ENCODE measurements at places on chromosomes 4 and X.

DNA sequence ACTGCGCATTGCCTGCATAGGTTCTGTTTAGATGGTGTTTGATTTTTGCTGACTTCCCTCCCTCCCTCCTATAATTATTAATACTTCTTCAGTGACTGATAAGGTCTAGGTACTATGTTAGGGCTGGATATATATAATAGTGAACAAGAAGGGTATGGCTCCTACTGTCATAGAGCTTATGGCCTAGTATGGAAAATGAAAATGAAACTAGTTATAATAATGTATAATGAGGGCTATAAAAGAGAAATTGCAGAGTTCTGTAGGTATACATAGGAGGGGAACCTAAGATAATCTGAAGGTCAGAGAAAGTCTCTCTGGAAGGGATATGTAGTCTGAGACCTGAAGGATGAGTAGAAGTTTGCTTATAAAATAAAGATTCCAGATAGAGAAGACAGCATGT, 102.1 kb downstream of the DCK start:
- no peak for DNase-seq

DNA sequence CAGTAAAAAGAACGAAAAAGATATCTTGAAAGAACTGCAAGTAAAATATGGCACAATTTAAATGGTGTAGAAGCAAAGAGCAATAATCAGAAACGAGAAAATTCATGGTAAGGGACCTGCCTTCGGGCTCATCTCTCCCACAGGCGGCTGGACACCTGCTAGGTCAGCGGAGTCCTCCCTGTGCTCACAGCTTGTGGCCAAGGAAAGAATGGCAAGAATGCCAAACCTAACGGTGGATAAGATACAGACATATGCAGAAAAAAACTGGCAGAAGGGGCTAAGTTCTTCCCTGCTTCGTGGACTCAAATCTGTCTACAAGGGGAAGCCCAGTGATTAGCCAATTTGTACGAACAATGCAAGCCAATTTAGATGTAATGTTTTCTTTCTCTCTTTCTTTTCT, 152.1 kb upstream of the VCX start:
- no peak for DNase-seq

- DNase-seq: no peak
Measured at GRCh38 chr4:27711041-27711440, 850.4 kb downstream of the STIM2 start.

DNA sequence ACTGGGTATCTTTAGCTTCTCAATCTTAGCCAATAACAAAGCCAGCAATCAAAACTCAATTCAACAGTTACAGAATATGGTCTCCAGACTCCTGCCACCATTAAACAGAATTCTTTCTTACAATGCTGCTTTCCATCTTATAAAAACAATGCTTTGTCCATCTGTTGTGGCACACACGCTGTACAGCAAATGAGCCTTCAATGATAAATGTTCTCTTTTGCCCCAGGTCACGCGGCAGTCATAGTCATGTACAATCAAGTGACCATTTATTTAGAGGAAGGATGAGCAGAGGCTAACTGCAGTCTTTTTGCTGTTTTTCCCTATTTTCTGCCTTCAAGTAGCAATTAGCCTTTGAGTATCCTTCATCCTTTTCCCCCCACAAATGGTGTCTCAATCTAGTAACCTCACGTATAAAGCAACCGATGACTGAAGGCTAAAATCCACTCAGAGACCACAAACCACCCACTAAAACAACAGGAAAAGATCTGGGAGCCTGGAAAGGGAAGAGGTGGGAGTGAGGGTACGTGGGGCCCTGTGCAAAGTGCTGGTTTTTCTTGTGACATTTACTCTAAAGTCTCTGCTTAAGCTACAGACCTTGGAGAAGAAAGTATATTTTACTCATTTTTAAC, 24.4 kb downstream of the TRIM2 start:
- no peak for DNase-seq

- no peak for DNase-seq
Measured at GRCh38 chr4:95833711-95834194, 6.1 kb upstream of the PDHA2 start.

GRCh38 chr4:150773729-150774449, 191.9 kb downstream of the MAB21L2 start:
- no peak for DNase-seq

- DNase-seq: no peak
Measured at GRCh38 chr4:180668732-180669131, 1574.5 kb upstream of the TENM3 start.

DNA sequence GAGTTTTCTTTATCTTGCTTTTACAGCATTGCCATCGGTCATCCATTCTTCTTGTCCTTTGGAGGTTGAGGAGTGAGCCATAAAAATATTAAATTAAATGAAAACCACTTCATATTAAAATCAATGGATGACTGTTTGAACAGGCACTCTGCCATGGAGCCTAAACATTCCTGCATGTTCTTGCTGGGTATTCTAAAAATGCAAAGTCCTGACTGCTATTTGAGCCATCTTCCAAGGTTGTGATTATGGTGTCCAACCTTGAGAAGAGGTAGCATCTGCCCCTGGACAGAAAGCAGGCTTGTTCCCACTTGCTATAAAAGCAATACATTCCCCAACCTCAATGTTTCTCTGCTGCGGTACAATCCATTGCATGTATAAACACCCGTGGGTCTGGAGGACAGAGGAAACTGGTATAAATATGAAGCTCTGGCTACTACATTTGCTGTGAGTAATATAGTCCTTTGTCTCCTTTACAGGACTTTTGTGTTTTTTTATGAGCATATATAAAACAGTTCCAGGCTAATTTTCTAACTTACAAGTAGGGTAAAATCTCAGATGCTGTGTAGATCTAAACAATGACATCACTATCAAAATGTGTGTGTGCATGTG, 70.9 kb upstream of the FAT4 start:
- no peak for DNase-seq

GRCh38 chr4:182010876-182011275, 232.3 kb upstream of the TENM3 start:
- no peak for DNase-seq

DNA sequence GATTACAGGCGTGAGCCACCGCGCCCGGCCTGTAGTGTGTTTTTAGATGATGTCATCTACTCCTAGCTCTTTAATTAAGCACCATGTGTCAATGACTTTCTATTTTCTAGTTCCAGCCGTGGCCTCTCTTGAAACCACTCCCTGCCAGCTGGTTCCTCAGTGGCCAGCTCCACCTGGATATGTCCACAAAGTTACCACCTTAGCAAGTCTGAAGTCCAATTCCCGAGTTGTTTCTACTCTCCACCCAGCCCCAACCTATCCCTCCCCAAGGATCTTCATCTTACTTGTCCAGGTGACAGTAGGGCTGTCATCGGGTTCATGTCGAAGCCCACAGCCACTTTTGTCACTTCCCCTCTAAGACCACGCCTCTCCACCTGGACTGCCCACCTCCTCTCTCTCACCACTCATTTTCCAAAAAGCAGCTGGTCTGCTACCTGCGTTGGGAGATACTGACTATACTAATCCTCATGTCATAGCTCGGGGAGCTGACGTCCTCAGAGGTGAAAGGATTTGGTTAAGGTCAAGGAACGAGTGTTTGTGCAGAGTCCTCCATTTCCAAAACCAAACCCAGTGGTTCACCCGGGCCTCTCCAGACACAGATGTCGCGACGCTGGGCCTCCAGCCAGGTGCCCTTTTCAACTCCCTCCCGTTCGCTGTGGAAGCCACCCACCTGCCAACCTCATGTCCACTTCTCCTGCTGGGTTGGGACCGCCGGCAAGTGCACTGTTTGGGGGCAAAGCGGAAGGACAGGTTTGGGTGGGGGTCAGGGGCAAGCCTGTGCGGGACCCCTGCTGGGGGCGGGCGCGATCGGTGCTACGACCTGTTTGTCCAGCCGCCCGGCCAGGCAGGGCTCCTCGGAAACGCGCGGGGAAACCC, 704 bp downstream of the FAM3A start:
- DNase-seq: no peak

GRCh38 chr4:114192854-114193253, 213.4 kb upstream of the ARSJ start:
- no peak for DNase-seq

GRCh38 chr4:52299120-52299519, 248.0 kb downstream of the SPATA18 start:
- no peak for DNase-seq

GRCh38 chr4:42454755-42455420, 57.6 kb downstream of the SHISA3 start:
- no peak for DNase-seq

- no peak for DNase-seq
Measured at GRCh38 chrX:142998447-142999198, 27.1 kb upstream of the SPANXN4 start.

DNA sequence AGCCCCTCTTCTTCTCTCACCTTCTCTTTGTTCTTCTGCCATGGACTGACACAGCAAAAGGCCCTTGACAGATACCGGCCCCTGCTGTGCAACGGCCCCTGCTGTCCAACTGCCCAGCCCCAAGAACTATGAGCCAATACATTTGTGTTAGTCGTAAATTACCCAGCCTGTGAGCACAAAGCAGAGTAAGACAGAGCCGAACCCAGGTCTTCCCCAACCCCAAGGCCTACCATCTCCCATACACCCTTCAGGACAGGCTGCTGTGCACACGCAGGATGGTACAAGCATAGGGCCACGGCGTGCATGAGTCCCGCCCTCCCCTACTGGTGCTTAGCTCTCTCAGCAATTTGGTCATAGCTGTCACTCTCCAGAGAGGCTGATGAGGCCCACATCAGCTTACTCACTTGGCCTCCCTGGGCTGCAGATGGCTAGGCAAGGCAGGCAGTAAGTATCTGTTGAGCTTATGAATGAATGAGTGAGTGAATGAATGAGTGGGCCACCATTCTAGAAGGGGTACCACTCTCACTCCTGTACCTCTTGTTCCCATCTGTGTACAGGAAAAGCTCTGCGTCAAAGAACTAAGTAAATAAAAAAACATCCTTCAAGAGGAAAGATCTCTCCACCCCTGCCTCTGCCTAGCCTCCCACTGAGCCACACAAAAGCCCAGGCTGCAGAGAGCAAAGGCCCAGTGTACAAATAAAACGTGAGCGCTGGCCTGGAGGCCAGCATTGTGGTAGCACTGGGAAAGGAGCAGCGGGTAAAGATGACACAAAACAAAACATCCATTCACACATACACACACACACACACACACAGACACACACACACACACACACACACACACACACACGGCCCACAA, 13.9 kb downstream of the WDR1 start:
- no peak for DNase-seq

DNA sequence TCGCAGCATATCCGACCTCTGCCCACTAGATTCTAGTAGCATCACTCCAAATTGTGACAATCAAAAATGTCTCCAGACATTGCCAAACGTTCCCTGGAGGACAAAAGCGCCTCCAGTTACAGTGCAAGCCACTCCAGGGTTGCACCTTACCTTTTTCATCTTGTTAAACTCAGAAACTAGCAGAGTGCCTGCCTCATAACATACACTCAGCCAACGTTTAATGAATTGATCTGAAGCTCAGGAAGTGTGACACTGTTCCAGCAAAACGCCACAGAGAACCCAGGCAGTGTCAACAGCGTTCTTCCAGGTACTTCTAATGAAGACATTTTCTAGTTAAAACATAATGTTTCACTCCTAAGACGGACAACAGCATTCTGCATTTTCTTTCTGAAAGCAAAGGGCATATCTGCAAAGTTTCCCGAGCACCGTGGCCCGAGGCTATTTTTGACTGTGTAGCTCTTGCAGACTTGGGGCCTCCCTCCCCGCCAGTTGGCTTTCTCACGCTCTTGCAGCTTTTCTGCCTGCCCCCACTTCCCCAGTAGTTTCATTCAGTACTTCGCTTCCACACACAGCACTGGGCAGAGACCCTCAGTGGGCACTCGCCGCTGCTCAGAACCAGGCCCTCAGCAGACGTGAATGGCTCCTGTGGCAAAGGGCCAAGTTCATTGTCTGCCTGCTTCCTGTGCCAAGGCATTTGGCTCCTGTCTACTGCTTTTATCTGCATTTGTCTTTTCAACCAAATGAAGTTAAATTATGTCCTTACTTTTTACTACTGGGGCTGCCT, 133.4 kb upstream of the TTC29 start:
- DNase-seq: no peak

GRCh38 chr4:94635177-94635576, 122.6 kb upstream of the BMPR1B start:
- DNase-seq: no peak

DNA sequence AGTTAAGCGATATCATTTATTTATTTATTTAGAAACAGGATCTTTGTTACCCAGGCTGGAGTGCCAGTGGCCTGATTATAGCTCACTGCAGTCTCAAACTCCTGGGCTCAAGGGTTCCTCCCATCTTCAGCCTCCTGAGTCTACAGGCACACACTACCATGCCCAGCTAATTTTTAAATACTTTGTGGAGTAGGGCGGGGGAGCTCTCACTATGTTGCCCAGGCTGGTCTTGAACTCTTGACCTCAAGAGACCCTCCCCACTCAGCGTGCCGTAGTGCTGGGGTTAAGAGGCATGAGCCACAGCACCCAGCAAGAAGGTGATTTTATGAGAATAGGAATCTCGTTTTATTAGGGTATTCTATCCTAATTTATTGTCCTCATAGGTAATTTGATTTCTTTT, 3.9 kb upstream of the UFSP2 start:
- DNase-seq: no peak

- DNase-seq: no peak
Measured at GRCh38 chr4:56742080-56742871, 61.2 kb upstream of the HOPX start.

GRCh38 chr4:71259280-71259679, 79.5 kb upstream of the SLC4A4 start:
- DNase-seq: no peak

GRCh38 chrX:132741689-132742088, 216.7 kb downstream of the HS6ST2 start:
- no peak for DNase-seq
